ENCODE measurements at places on chromosomes 1 and 21. TPM values are rescaled to one million over a fixed set of nuclear protein-coding genes. Genes with fewer than 3 reads are reported as not detected.

Gene GJA8
- polyA plus RNA-seq = not detected

Gene SAMD13
- 0.20 TPM for polyA plus RNA-seq

Gene DHX9
- polyA plus RNA-seq = 152 TPM

Gene CD160
- polyA plus RNA-seq = not detected

Gene KTI12
- polyA plus RNA-seq = 9.6 TPM

Gene ATP6V1G3
- polyA plus RNA-seq = not detected

DNA sequence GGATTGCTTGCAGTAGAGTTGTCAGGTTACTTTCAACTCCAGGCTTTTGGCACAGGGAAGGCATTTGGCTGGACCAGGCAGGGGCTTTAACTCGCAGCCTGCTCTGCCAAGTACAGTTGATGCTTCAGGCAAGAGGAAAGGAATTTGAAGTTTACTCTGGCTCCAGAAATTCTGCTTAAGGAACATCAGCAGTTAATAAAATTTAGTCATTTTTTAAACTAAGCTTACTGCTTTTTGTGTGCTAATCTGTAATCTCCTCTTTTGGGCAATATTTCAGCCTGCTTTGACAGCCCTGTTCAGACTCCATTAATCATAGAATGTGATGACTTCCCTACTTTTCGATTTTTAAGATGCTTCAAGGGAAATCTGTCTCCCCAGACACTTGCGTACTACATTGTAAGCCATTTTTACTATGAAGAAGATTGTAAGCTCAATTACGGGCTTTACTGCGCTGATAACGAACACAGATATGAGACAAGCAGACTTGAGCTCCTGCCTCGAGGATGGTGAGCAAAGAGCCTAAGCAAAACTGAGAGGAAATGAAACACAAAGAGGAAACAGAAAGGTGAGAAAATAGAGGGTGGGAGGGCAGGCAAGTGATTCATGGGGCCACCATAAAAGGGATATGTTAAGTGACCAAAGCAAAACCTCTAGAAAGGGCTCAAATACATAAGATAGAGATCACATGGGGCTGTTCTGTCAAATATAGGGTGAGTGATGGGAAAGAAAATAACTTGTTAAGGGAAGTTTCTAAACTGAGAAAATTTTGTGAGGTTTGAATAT is 76.6 kb upstream of the VAV3 start:
- DNase-seq = no peak

GRCh38 chr1:221100611-221101010 is 221.4 kb downstream of the HLX start:
- DNase-seq = peak; percentile 80

- DNase-seq = no peak
Measured at GRCh38 chr1:244306544-244306943, 145.2 kb downstream of the ADSS2 start.

GRCh38 chr1:106749491-106749890 is 307.0 kb upstream of the PRMT6 start:
- no peak for DNase-seq

DNA sequence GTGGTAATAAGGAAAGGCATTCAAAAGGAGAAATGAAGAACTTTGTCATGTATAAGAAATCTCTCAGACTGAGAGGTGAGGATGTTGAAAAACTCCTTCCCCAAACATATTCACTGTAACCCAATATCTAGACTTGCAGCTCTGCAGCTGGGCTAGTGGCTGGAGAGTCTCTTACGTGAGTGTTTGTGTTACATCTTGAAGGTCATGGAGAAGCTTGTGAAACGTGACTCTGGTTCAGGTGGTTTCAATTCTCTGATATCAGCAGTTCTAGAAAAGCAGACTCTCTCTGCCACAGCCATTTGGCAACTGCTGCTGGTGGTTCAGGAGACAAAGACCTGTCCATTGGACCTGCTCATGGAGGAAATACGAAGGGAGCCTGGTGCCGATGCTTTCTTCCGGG is 55.0 kb upstream of the EPHA8 start:
- DNase-seq = no peak

GRCh38 chr1:180590889-180591288 is 32.1 kb downstream of the OVAAL start:
- DNase-seq = no peak

DNA sequence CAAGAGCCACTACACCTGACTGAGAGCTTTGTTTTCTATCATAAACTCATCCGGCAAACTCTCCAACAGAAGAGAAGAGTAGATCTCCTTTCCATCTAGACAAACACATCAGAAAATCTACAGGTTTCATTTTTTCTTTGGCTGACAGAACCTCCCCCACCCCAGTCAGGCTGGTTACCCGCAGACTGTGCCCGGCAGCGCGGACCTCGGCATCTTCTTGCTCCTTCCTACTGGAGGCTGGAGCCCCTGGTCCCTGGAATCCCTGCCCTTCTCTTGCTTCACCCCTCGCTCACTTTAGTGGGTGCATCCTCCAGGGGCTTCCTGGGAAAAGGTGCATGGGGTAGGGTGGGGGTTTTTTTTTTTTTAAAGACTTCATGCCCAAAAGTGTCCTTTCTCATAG is 23.0 kb downstream of the NCMAP start:
- no peak for DNase-seq

DNA sequence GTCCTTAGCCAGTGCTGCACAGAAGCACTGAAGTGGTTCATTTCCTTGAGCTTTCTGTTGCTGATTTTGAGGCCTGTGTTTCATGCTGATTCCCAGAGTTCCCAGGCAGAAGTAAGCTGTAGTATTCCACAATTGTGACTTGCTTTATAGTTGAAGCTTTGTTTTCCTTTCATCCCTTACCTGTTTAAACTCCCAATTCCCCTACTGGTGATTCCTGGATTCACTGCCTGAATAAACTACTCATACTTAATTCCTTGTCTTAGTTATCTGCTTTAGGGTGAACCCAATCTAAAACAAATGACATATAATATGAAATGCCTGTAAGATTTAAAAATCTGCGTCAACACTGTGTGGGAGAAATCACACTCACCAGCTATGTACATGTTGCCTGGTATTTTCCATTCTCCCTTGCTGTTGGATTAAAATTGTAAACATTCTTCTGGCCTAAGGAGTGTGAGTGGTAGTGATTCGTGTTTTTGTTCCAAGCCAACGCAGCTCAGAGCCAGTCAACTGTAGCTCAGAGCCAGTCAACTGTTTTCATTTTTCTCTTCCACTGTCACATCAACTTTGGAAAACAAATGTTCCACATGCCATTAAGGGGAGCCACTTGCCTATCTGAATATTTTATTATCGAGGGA is 879.4 kb downstream of the MRPL39 start:
- DNase-seq = no peak

DNA sequence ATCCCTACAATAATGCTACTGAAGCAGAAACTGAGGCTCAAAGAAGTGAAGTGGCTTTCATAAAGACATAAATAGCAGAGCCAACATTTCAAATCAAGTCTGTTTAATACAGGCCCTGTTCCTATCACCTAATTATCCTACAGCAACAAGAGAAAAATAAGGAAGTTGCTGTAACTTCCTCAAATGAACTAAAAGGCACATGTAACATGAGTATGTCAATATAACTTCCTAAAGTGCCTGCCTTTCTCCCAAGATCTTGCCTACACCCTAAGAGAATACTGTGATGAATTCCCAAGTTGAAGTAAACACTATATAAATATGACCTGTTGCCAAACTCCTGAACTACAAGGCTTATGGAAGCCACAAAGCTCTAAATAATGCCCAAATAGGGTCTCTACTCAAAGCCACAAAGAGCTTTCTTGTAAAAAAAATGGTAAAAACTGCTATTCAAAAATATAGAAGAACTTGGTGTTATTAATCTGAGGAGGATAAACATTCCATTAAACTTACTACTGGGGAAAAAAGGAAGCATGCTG is 8.6 kb downstream of the BEND5 start:
- no peak for DNase-seq

GRCh38 chr1:7690496-7691182 is 80.5 kb upstream of the VAMP3 start:
- DNase-seq = no peak

- DNase-seq = no peak
Measured at GRCh38 chr1:83632906-83633305, 366.0 kb downstream of the TTLL7 start.

GRCh38 chr1:247216261-247216660 is 39.6 kb upstream of the VN1R5 start:
- no peak for DNase-seq

- DNase-seq = no peak
Measured at GRCh38 chr1:222233444-222234158, 314.3 kb downstream of the HHIPL2 start.

DNA sequence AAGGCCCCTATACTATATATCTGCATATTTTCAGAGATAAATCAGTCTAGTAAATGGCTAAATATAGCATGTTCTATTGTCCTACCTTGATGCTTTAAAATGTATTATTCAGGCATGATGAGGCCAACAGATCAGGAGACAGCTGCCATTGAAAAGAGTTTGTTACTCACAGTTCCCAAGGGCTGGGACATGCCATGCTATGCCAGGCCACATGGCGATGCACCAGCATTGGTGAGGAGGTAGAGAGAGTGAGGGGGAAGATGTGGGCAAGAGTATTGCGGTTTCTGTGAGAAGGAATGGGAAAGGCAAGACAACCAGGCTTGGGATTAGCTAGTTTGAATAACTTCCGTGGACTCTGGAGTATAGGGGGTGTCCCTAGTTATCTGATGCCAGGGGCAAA is 316.5 kb downstream of the DISC1 start:
- no peak for DNase-seq

- DNase-seq = no peak
Measured at GRCh38 chr1:47894410-47895278, 102.5 kb downstream of the TRABD2B start.

Data from BJ (cell line).